ENCODE measurements at places on chromosomes 16 and 17.

DNA sequence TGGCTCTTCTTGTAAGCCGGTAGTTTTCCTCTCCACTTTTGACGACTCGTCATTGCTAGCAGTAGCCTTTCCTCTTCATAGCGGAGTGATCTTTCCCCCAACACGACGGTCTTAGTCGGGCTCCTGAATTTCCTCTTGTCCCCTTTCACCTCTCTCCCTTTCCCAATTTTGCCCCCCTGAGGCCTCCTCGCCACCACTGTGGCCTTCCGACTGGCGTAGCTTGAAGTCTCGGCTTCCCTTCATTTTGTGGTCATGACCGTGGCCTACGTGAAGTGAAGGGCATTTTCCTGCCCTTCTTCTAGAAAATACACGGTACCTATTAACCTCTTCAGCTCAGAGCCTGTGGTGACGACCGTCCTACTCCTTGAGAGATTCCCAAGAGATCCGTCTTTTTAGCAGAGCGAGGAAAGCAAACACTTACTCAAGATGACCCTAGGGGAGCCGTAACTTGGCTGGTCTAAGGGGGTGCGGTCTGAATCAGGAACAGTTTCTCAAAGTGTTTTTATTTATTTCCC is 787 bp downstream of the PRKAR1A start:
- no peak for DNase-seq

DNA sequence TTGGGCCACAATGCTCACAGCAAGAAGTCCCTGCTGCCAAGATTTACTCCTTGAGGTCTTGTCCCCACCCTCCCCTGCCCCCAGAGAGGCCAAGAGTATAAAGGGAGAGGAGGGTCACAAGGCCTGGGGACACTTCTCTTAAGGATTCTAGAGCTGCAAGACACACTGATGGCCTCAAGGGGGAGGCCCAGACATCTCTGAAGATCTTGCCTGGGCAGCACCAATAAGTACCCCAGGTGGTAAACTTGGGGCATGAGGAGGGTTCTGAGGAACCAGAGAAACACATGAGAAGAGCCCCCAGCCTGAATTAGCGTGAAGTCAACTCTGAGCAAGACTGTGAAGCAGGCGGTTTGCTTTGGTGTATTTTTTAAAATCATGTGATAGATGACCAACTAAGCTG is 26.8 kb upstream of the MTMR4 start:
- DNase-seq: no peak

- DNase-seq: no peak
Measured at GRCh38 chr17:57010487-57010886, 32.6 kb downstream of the SCPEP1 start.

- peak; percentile 53 for DNase-seq
Measured at GRCh38 chr17:74202938-74203337, 540 bp upstream of the RPL38 start.

- DNase-seq: peak; percentile 58
Measured at GRCh38 chr17:70636517-70637133, 467.3 kb downstream of the KCNJ2 start.

DNA sequence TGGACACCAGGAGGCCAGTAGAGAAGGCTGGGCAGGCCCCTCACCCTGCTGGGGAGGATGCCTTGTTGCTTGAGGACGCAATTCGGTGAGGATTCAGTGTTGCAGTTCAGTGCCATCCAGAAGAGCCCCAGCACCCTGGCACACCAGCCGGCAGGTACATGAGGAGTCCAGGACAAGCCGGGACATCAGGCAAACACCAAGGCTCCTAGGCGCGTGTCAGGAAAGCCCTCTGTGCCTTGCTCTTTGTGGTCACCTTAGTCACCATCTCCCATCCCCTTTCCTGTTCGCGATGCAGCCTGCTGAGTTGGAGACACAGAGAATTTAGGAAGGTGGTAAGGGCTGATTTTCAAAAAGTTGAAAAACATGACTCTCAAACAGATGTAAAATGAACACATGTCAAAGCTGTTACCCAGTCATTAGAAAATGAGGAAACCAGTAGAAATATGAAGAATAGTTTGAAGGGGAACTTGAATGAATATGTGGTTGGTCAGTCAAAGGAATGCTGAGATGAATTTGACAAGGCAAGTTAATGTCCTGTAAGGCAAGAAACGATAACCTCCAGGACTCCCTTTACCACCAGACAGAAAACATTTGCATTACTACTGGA is 2.3 kb upstream of the NCBP3 start:
- DNase-seq: no peak

DNA sequence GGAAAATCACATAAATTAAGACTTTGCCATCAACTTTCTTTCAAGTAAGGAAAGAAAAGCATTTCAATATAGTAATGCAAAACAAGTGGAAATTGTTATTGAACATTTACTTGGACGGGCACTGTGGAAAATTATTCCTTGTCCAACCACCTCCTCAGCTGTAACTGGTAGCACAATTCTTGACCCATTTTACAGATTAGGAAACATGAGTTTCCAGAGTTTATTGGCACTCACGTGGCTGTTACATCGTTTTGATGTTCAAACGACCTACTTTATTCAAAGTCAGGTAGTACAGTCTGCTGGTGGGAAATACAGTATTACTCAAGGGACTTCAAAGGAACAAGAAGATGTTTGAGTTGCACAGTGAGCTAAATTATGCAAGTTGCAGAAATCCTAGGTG is 866 bp upstream of the PCTP start:
- no peak for DNase-seq

GRCh38 chr17:57864273-57864672 is 14.4 kb upstream of the MRPS23 start:
- no peak for DNase-seq

GRCh38 chr17:72886622-72887021 is 205.9 kb downstream of the SLC39A11 start:
- DNase-seq: no peak

- DNase-seq: no peak
Measured at GRCh38 chr17:18009609-18010420, 29.2 kb downstream of the ATPAF2 start.

- DNase-seq: no peak
Measured at GRCh38 chr16:87465306-87465705, 27.5 kb downstream of the ZCCHC14 start.

- DNase-seq: no peak
Measured at GRCh38 chr16:69763599-69763942, 1.4 kb downstream of the WWP2 start.

GRCh38 chr17:16435925-16436886 is 20.8 kb downstream of the TRPV2 start:
- DNase-seq: no peak

DNA sequence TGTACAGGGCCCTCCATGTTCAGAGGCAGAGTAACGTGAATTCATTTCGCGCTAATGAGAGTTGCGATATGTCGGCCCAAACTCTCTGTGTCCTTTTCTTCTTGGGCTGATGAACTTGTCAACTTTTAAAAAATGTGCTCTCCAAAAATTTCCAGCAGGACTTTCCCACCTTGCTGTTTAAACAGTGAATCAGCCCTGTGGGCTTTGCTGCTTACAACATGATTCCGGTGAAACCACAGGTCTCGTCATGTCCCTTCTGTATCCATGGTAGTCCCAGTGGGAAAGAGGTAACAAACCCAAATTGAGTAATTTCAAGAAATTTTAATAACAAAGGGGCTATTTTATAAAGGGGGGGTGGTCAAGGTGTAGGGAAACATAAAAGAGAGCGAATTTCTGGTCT is 612.9 kb downstream of the MAF start:
- DNase-seq: no peak

- DNase-seq: no peak
Measured at GRCh38 chr17:14921936-14922335, 343.2 kb downstream of the PMP22 start.

- DNase-seq: no peak
Measured at GRCh38 chr16:49583911-49584310, 210.3 kb downstream of the C16orf78 start.

GRCh38 chr17:64741038-64741641 is 79.0 kb upstream of the SMURF2 start:
- DNase-seq: no peak

GRCh38 chr17:78774453-78774852 is 7.6 kb downstream of the CYTH1 start:
- DNase-seq: no peak

DNA sequence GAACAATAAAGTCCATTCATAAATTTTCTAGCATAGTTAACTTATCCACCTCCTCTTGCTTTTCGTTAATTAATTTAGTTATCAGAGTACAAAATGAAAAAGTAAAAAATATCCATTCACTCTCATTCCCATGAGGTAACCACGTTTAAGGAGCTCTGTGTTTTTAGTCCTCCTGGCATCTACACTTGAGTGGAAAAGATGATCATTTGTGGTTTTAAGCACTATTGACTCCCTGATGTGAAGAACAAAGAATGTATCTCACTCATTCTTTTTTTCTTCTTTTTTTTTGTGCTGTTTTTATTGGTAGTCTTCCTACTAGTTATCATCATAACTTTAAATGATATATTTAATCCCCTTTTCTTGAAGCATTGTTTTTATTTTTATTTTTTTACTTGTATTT is 26.1 kb downstream of the QPRT start:
- no peak for DNase-seq

GRCh38 chr16:2473999-2474876 is 689 bp upstream of the TBC1D24 start:
- DNase-seq: peak; percentile 56

DNA sequence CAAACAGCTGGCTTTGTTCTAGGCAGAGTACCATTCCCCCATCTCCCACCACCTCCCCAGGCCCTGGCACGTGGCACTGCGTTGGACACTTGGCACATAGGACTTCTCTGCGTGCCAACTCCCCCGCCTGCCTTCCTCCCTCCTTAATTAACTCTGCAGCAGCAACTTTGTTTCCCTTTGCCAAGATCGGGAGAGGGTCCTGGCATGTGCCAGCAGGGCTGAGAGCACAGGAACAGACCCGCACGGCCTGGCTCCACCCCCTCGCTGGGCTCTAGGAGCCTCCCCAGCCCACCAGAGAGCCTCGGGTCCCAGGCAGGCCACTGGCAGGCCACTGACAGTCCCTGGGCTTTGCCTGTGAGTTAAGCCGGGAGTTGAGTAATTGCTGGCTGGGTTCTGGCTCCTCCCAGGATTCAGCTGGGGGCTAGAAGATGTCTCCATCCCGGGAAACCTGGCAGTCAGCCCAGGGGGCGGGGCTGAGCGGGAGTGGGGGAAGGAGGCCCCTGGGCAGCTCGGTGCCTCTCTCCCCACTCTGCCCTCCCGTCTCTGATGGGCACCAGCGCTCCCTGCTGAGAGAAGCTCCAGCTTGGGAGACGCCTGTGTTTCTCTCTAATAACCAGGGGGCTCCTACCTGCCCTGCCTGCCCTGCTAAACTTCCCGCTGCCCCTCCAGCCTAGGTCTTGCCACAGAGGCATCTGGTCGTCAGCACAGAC is 224.0 kb upstream of the TNRC6C start:
- DNase-seq: peak; percentile 25

GRCh38 chr16:86142801-86143236 is 243.9 kb downstream of the IRF8 start:
- DNase-seq: no peak

- no peak for DNase-seq
Measured at GRCh38 chr16:57918444-57918843, 52.5 kb downstream of the CNGB1 start.

- DNase-seq: no peak
Measured at GRCh38 chr17:12548558-12548957, 117.1 kb upstream of the MYOCD start.

GRCh38 chr16:72612256-72612655 is 435.7 kb downstream of the ZFHX3 start:
- DNase-seq: no peak

GRCh38 chr17:38594152-38594551 is 11.6 kb downstream of the SRCIN1 start:
- DNase-seq: no peak

GRCh38 chr16:57758331-57759117 is 23.0 kb downstream of the KATNB1 start:
- DNase-seq: no peak

GRCh38 chr16:22232277-22233036 is 26.4 kb downstream of the EEF2K start:
- peak; percentile 86 for DNase-seq

DNA sequence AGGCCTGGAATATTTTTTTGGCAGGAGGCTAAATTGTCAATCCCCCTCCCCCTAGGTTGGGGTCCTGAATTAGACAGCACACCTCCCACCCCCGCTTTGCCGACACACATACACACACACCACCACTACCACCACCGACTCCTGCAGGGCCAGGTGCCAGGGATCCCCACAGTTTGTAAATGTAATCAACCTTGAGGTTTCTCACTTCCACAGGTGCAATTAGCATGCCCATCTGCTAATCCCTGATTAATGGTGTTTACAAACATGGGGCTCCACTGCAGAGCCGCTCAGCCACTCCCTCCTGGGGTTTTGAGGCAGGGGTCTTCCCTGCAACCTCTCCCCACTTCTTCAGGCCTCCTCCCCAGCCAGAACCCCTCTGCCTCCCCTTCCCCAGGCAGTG is 11.8 kb downstream of the MRM1 start:
- DNase-seq: no peak

DNA sequence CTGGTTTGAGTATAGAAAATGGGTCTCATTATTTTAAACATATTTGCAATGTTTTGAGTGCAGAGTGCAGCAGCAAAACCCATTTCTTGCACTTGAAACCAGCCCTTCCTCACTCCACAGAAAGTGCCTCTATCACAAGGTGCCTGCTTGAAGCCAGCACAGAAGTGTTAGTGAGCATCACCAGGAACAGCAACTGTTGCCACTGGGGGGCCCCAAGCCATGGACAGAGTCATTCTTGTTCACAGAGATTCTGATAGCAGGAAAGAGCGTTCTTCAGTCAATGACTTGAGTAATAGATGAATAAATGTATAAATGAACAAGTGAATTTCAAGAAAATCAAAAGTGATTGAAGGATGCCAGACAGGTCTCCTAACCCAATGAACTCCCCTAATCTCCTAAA is 45.6 kb downstream of the CHD9NB start:
- no peak for DNase-seq

DNA sequence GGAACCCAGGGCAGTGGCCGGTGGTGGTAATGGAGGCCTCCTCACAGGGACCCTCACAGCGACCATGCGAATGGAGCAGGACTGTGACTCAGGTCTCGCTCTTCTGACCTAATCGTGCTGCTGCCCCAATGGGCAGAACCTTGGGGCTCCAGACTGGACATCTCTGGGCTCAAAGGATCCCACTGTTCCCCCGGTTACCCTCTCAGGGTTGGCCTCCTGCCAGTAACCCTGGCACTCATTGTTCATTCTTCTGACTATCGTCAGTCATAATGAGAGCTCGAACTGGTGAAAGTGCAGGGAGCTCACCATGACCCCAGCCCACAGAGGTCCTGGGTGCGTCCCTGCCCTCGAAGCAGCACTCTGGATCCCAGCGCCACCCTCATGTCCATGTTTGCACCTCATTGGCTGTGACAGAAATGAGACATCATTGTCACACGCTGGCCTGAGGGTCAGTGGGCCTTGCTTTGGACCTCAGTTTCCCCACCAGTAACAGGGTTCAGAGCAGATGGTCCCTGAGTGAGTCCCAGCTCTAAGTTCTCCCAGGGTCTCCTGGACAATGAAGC is 4.0 kb upstream of the NPRL3 start:
- DNase-seq: no peak

DNA sequence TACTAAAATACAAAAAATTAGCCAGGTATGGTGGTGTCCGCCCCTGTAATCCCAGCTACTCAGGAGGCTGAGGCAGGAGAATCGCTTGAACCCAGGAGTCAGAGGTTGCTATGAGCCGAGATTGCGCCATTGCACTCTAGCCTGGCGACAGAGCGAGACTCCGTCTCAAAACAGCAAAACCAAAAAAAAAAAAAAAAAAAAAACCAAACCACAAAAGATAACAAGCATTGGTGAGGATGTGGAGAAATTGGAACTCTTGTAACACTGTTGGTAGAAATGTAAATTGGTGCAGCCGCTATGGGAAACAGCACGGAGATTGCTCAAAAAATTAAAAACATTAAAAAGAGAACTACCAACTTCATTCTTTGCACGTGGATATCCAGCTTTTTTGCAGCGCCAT is 119.4 kb downstream of the OR1D5 start:
- DNase-seq: no peak
